AML-193 (cell line): ENCODE measurements at places on chromosomes 2 and 18.
A peak's percentile ranks its signal among the peaks of the same experiment; 100 is the strongest.

DNA sequence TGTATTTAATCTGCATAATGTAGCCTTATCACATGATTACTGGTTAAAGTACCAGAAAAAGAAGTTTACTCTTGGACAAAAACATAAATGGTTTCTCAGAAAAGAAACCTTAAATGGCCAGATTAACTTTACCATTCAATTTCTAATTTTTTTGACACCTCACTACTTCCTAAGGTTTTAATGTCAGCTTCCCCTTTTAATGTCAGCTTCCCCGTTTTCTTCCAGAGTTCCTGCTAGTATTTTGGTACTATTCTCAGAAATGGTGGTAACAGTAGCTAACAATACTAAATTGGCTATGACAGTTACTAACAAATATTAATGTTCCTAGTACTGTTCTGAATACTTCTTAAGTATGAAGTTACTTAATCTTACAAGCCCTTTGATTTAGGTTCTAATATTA is 22.4 kb upstream of the SLC8A1 start:
- DNase-seq, result no peak

GRCh38 chr2:229176136-229176535 is 95.0 kb downstream of the PID1 start:
- no peak for DNase-seq

GRCh38 chr2:234091432-234091879 is 41.0 kb downstream of the SPP2 start:
- DNase-seq, result no peak

GRCh38 chr2:37582481-37583220 is 88.8 kb downstream of the CDC42EP3 start:
- no peak for DNase-seq

- DNase-seq, result no peak
Measured at GRCh38 chr2:205056151-205056561, 510.9 kb downstream of the PARD3B start.

GRCh38 chr18:58691256-58691655 is 20.0 kb downstream of the MALT1 start:
- no peak for DNase-seq

GRCh38 chr2:214699236-214699635 is 110.2 kb downstream of the BARD1 start:
- DNase-seq, result no peak

GRCh38 chr2:211061612-211062296 is 505.4 kb downstream of the CPS1 start:
- DNase-seq, result no peak

DNA sequence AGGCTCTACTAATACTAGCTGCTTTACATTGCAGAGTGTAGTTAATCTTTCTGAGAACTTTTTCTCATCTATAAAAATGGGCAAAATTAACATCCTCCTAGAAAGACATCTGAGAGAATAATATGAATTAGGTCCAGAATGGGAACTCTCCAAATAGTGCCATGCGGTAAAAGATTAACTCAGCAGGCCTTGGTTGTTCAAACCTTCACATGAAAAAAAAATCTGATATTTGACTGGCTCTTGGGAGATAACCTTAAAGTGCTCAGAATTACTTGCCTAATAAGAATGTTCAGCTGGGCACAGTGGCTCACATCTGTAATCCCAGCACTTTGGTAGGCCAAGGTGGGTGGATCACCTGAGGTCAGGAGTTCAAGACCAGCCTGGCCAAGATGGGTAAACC is 5.5 kb upstream of the CXXC1 start:
- DNase-seq, result no peak

GRCh38 chr2:181037922-181038321 is 57.5 kb downstream of the UBE2E3 start:
- DNase-seq, result no peak

DNA sequence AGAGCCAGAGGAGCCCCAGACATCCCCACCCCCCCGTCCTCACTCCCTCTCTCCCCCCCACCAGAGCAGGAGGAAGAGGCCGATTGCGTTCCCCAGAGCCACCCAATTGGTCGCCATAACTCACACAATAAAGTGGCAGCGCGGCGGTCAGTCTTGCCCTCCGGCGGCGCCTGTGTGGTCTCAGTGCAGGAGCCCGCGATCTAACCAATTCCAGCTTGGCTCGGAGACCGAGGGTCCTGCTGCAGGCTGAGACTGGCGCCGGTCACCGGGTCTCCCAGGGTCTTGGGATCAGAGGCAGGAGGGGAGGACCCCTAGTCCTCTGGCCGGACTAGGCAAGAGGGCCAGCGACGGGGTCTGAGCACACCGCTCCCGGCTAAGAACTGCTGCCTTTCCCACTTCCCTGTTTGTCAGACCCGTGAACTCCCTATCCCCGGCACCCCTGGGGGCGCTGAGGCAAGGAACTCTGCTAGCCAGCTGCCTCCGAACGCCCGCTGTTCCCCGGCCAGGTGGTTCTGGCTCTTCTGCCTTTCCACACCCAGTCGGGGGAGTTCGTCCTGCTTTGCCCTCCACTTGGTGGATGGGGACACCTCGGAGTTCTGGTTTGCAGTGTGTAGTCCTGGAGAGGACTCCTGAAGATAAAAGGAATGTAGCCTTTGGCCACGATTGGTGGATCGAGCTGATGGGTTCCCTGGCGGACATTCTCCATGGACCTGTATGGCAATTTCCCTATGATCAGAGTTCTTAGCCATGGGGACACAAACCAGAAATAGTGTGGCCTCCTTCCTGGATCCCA is 1.0 kb upstream of the HOXD12 start:
- DNase-seq, result no peak

DNA sequence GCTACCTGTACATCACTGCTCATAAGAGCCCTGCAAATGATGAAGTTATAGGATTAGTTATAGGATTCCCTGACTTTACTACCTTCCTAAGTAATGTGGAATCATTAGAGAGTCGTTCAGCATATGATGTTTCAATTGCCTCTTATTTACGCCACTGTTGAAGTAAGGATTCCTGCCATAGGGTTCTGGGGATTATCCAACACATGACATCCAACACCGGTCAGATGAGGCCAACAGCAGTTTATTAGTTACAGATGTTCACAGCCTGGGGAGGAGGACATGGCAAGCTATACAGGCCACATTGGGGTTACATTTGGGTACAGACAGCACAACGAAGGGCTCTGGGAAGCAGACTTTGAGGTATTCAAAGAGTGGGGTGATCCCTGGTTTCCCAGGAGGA is 134.1 kb upstream of the MC4R start:
- DNase-seq, result no peak

GRCh38 chr2:19425419-19425818 is 67.0 kb upstream of the OSR1 start:
- no peak for DNase-seq

GRCh38 chr2:61350777-61351176 is 120.1 kb downstream of the USP34 start:
- DNase-seq, result no peak

- DNase-seq, result no peak
Measured at GRCh38 chr2:9228088-9228751, 21.6 kb downstream of the ASAP2 start.

DNA sequence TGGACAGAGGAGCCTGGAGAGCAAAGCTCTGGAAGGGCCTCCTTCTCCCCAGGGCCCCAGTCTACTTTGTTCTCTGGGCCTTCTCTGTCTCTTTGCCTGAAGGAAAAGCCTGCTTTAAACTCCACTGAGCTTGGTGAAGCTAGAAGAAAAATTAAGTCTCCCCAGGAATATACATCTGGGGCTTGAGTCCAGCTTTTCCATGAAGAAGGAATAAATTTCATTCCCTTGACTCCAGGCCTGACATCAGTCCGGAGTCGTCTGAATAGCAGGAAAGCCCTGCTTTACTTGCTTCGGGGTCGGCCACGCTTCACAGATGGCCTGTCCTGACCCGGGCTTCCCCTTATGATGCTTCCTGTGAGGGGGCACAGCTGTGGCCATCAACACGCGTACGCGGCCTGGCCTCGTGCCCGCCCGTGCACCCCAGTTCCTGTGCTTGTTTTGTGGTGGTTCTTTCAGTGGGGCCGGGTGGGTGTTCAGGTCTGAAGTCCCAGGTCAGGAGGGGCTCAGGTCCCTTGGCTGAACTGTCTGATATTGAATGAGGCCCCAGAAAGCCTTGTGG is 73.6 kb downstream of the ACOXL start:
- no peak for DNase-seq

DNA sequence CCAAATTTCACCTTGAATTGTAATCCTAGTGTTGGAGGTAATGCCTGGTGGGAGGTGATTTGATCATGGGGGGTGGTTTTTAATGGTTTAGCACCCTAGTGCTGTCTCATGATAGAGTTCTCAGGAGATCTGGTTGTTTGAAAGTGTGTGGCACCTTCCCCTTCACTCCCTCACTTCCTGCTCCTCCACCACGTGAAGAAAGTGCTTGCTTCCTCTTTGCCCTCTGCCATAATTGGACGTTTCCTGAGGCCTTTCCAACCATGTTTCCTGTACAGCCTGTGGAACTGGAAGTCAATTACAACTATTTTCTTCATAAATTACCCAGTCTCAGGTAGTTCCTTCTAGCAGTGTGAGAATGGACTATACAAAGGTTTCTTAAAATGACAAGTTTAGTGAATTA is 251.8 kb upstream of the NETO1 start:
- DNase-seq, result peak; percentile 41

DNA sequence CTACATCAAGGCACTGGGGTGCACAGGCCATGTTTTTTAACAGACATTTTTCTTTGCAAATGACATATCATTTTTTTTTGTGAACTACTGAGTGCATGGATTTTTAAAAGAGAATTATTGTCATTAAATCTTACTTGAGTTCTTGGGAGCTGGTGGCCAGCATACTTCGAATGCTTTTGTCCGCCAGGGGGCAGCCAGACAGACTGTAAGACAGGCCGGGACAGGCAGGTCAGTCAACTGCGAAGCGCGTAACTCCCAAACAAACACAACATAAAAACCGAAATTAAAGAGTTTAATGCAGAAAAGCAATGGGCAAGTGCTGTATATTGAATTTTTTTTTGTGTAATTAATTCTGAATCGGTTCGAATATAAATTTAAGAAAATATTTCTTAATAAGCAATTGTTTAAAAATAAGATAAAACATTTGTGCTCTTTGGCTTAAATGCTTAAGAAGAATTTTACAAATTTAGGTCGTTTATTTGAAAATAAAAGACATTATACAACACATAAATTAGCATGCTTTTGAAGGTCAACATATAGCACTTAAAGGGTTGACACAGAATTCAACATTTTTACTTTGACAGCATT is 142.2 kb upstream of the PXDN start:
- DNase-seq, result peak; percentile 14

DNA sequence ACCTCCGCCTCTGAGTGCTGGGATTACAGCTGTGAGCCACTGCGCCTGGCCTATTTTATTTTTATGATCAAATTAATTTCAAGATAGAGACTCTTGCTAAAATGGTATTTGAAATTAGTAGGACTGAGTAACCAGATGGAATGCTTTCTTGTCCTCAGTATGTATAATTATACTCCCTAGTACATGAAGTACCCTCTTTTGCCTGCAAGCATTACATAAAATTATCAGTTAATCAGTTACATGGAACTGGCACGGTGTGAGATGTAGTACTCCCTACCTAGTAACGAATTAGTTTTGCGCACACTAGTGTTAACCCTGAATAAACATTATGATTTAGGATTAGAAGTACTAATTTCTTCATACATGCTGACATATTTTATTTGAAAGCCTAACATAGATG is 41.6 kb downstream of the RBBP8 start:
- no peak for DNase-seq

- DNase-seq, result no peak
Measured at GRCh38 chr18:50961974-50962373, 5.9 kb upstream of the ELAC1 start.

- DNase-seq, result no peak
Measured at GRCh38 chr18:62976227-62976626, 260.9 kb downstream of the PHLPP1 start.

- no peak for DNase-seq
Measured at GRCh38 chr18:31686986-31687928, 2.9 kb upstream of the B4GALT6 start.

GRCh38 chr2:86350751-86351150 is 13.3 kb upstream of the REEP1 start:
- DNase-seq, result no peak

GRCh38 chr18:63084219-63084618 is 235.3 kb downstream of the BCL2 start:
- DNase-seq, result no peak
